ENCODE measurements at places on chromosomes 2 and 18.

- DNase-seq: no peak
Measured at GRCh38 chr2:162174746-162175145, 22.7 kb upstream of the GCG start.

GRCh38 chr2:152613235-152613634 is 104.0 kb downstream of the PRPF40A start:
- DNase-seq: no peak

DNA sequence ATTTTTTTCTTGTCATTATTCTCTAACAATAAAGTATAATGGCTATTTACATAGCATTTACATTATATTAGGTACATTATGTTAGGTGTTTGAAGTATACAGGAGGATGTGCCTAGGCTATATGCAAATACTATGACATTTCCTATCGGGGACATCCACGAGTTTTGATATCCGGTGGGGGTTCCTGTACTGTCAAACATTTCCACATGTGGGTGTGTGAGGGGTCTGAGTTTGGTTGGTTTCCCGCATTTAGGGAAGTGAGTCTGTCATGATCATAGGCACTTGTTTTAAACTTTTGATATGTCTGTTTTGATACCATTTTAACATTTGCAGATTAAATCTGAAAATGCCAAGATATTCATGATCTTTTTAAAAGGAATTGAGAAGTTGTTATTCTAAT is 76.0 kb downstream of the CEP192 start:
- no peak for DNase-seq

GRCh38 chr2:20507166-20507692 is 60.4 kb downstream of the RHOB start:
- no peak for DNase-seq

DNA sequence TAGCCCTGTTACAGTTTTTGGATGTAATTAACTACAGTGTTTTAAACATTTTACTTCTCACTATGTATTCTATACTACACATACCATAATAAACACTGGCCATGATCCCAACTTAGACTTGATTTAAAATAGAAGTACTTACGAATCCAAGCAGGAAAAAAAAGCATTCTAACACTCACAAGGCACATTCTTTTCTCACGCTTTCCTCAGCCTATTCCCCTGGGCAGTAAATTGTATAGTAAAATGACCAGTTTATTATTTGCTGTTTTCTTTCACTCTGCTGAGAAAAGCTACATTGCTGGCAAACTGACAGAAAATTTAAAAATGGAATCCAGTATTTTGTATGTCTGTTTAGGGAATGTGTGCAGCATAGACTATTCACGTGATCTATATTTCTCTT is 2.8 kb upstream of the TANC1 start:
- no peak for DNase-seq

DNA sequence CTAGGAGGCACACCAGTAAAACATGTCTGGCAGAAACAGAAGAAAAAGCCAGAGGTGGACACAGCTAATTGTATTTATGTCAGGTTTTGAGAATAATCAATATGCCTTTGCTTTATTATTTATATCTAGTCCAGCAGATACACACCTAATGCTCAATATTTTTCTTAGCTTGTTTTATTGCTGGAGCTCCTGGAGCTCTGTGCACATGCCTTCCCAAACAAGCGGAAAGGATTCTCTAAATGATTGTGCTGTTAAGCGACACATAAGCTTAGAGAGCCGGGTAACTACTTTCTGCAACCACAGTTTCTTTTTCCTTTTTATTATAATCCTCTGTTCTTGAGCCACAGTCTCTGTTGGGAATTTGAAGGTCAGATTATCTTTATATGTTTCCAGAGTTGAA is 177.3 kb upstream of the ST6GAL2 start:
- DNase-seq: no peak

GRCh38 chr2:197997083-197997541 is 192.7 kb downstream of the PLCL1 start:
- DNase-seq: no peak

DNA sequence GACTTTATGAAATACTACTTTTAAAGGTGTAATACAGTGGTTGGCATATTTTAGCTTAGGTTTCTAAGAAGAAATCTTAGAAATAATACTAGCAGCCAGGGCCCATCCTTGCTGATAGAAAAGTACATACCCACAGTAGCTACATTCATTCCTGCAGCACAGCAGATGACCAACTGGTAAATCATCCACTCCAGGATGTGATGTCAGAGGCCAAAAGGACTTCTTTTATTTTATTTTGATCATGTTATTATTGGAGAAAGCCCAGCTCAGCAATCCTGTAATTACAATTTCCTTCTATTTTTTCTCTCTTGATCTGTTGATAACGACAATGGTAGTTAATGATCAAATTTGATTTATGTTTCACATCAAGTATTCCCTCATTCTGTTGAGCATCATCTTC is 18.0 kb upstream of the TTN start:
- no peak for DNase-seq

GRCh38 chr18:6031002-6031401 is 135.7 kb upstream of the TMEM200C start:
- no peak for DNase-seq

GRCh38 chr2:953975-954686 is 3.5 kb downstream of the SNTG2 start:
- no peak for DNase-seq

GRCh38 chr2:156394033-156394741 is 42.0 kb upstream of the GPD2 start:
- no peak for DNase-seq

- no peak for DNase-seq
Measured at GRCh38 chr2:100425573-100426383, 8.3 kb upstream of the CHST10 start.

DNA sequence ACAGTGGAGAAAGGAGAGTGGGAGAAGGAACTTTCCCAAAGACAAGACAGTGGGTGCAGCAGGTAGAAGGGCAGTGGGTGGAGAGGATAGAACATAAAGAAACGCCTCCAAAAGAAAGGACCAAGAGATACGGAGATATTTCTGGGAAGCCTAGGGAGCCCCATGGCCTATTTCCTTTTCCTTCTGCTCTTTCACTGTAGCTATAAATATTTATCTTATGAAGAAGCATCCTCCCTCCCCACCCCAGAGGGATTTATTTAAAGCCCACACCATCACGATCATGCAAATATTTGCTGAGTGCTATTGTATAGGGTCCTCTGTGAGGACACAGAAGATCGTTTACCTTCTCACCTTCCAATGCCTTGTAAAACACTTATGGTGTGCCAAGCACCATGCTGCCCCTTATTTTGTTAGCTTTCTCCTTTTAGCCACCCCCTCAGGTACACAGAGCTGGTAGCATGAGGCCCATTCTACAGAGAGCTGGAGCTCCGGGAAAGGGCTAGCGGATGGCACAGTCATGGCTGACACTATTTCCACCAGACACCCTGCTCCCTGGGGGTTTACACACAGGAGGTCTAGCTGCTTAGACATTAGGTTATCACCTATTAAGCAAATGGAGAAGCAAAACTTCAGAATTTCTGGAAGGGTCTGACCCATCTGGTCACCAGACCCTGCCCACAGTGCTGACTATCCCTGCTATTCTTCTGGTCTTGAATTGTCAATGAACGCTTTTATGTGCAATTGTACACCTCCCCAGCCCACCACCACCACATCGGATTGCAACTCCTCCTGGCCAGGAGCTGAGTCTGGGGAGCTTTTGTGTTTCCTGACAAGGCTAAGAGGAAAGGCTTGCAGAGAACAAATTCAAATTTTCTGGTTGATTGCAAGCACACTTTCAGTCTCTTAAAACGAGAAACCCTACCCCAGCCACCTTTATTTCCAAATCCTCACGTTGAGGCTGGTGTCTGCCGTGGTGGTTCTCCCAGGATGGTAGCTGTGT is 91.8 kb upstream of the KLF7 start:
- no peak for DNase-seq

- no peak for DNase-seq
Measured at GRCh38 chr2:20487392-20488174, 40.7 kb downstream of the RHOB start.

DNA sequence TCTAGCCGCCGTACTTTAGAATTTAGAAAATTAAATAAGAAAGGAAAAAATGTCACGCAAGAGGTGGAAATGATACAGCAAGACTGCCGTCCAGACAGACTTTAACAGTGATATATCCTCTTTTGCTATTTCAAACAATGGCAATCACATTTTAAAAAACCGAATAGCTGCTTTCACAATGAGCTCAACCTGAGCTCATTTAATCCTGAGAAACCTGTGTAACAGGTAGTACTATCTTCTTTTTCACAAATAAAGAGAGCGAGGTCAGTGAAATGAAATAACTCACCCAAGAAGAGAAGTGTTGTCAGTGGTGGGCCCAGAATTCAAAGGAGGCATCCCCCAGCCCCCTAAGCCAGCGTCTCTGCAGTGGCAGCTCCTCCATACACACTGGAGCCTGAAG is 60.7 kb upstream of the DAPL1 start:
- DNase-seq: no peak

DNA sequence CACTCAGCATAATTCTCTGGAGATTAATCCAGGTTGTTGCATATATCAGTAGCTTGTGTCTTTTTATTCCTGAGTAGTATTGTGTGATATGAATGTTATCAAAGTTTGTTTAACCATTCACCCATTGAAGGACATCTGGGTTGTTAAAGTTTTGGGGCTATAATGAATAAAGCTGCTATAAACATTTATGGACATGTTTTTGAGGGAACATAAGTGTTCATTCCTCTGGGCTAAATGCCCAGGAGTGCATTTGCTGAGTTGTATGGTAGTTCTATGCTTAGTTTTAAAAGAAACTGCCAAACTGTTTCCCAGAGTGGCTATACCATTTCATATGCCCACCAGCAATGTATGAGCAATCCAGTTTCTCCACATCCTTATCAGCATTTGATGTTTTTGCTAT is 21.8 kb upstream of the KCNJ13 start:
- DNase-seq: no peak

GRCh38 chr2:55365303-55365702 is 54.4 kb downstream of the CCDC88A start:
- DNase-seq: no peak

- no peak for DNase-seq
Measured at GRCh38 chr2:156518138-156518537, 82.0 kb downstream of the GPD2 start.

- no peak for DNase-seq
Measured at GRCh38 chr2:201678401-201678800, 20.0 kb downstream of the MPP4 start.

GRCh38 chr2:241991299-241991698 is 121.8 kb downstream of the RTP5 start:
- DNase-seq: no peak

GRCh38 chr2:30203156-30203555 is 28.2 kb upstream of the LBH start:
- DNase-seq: no peak

GRCh38 chr2:52135235-52135634 is 1103.3 kb upstream of the NRXN1 start:
- no peak for DNase-seq

DNA sequence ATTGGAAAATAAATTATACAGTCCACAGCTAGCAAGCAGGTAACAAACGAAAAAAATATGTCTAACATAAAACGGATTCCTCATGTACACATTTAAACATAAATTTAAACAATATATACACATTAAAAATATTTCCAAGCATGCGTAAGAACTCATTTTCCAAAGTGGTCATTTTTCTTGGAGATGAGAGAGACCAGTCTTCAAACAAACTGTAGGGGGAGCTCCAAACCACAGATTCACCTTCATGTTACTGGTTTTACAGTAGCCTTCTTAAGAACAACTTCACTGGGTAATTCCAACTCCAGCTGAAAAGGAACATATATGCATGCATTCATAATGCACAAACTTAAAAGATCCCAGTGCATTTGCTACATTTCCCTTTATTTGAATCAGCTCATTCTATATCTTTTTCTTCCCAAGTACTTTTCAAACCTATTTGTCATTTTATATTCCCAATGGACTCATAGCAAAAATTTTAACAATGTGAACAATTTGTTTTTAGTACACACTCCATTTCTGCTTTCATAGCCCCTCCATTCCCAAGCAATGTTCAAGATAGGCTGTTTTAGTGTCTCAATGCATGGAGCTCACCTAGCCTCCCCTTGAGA is 4.7 kb upstream of the STAMBP start:
- DNase-seq: no peak

GRCh38 chr18:76350134-76351025 is 144.7 kb downstream of the ZNF516 start:
- no peak for DNase-seq

DNA sequence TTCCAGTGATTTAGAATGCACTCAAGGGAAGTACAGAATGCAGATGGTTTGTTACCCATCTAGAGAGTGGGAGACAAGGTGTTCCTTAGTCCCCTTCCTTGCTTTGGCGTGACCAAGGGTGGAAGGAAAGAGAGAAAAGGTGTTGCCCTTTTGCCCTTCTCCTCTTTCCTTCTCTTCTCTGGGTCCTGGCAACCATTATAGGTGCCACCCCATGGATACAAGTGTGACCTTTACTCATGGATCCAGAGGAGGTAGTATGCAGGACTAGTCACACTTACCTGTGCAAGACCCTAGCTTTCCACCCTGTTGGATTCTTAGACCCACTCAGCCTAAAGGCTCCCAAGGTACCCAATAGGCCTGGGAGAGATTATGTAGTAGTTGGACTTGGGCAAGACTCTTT is 11.6 kb upstream of the RBFA start:
- no peak for DNase-seq

GRCh38 chr2:219906114-219907010 is 278.9 kb downstream of the SLC4A3 start:
- no peak for DNase-seq

GRCh38 chr2:224832207-224832606 is 116.0 kb upstream of the CCDC195 start:
- no peak for DNase-seq

DNA sequence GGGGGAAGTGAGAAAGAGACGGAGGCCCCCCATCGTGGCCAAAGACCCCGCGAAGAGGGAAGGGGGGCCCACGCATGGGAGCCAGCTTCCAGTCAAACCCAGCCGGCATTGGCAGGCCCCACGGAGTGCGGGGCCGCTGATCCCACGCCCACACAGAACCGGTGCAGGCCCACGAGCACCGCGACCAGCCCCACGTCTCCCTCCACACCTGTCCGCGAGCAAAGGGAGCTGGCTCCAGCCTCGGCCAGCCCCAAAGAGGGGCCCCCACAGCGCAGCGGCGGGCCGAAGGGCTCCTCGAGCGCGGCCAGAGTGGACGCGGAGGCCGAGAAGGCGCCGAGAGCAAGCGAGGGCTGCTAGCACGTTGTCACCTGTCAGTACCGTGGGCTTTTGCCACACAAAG is 125.0 kb upstream of the TWIST2 start:
- no peak for DNase-seq

DNA sequence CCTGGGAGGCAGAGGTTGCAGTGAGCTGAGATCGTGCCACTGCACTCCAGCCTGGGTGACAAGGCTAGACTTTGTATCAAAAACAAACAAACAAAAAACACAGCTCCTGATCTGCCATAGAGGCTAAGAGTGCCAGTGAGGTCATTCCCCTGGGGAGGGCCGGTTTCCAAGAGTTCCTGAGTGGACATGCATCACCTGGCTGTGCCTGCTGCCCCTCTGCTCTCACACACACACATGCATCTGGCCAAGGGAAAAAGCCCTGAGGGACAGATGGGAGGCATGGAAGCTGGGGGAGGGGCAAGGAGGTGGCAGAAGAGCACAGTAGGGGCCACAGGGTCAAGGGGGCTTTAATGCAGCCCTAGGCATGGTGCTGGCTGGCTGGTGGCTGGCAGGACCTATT is 60.4 kb downstream of the ZBTB7C start:
- DNase-seq: no peak

GRCh38 chr2:173358616-173359015 is 3.9 kb downstream of the CDCA7 start:
- no peak for DNase-seq

Measured in activated CD4-positive, alpha-beta T cell treated with anti-CD3 and anti-CD28 coated beads, Interleukin-2, amount 50 U/mL, for 4 hours (primary cell).